CD8-positive, alpha-beta T cell (primary cell): ENCODE measurements at places on chromosomes 3 and 15.

GRCh38 chr15:45101749-45102148, 12.2 kb downstream of the DUOX2 start:
- DNase-seq = no peak

DNA sequence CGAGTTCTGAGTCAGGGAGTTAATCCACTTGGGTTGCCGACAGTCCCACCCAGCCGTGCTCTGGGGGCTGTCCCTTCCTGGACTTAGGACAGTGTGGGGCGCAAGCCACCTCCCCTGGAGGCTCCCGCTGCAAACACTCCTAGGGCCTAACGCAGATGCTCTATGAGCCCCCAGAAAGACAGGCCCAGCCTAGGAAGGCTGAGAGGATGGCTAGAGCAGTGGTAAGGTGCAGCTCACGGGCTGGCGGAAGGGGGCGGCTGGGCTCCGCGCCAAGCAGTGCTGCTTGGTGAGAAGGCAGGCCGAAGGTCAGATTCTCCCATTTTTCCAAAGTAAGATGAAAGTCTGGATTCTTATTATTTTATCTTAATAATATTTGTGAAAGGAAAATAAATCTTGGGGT, 84.6 kb upstream of the ALDH1L1 start:
- DNase-seq = no peak

DNA sequence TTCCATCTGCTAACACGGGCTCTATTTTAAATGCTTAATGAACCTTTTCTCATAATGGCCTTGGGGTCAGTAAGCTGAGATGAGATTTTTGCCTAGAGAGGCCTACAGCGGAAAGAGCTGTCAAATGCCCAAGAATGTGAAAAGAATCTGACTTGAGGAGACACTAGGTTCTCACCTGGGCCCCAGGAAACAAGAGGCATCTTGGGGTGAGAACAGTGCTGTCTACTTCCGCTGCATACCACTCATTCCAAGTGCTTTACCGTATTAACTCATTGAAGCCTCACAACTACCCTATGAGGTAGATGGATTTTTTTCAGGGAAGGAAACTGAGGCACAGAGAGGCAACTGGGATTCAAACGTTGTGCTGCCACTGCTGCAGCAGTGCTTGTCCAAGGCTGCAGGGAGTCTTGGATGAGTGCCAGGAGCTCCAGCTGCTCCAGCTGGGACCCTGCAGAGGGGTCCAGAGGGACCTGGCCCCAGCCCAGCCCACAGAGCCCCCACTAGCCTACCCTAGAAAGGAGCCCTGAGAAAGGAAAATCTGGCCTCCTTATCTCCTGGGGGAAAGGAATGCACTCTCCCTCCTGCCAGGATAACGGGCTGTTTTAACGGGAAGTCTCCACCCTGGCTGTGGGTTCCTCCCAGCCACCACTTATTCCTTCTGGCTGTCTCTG, 68.4 kb downstream of the SLC12A8 start:
- no peak for DNase-seq

DNA sequence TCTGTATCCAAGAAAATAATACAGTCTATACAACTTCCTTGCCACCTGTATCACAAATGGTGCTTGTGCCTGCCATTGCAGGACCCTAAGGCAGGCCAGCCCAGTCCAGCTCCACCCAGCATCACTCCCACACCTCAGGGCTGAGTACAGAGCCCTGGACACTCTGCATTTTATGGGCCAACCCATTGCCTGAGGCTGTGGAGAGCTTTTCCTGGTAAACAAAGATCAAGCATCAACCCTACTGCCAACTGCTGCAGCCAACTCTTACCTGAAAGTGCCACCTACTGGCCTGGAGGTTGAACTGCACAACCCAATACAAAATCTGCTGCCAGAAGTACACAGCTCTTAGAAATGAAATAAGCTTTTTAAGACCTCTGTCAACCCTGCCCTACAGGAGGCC, 1082.2 kb downstream of the NAALADL2 start:
- DNase-seq = no peak

GRCh38 chr3:99658274-99658673, 19.9 kb downstream of the COL8A1 start:
- no peak for DNase-seq

- no peak for DNase-seq
Measured at GRCh38 chr3:19471138-19471537, 322.8 kb downstream of the KCNH8 start.

GRCh38 chr3:62898530-62899496, 23.6 kb upstream of the CADPS start:
- no peak for DNase-seq

- DNase-seq = no peak
Measured at GRCh38 chr3:17678116-17678741, 64.2 kb downstream of the TBC1D5 start.

DNA sequence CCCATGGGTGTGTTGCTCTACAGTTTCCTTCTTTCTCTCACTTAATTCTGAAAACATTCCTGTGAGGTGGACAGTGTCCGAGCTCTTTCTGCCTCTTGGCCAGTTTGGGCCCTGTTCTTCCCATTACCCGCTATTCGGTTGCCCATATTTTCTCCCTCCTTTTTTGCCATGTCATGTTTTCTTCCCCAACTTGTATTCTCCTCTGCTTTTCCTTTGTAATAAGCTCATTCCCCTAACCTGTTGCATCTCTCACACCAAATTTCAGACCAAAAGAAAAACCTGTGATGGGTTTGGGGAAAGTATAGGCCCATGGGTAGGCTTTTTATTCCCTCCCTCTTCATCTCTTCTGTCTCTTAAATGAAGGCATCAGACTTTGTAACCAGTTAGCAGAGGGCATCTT, 30.5 kb downstream of the NKIRAS1 start:
- no peak for DNase-seq

- DNase-seq = no peak
Measured at GRCh38 chr3:152505926-152506325, 237.2 kb downstream of the MBNL1 start.

DNA sequence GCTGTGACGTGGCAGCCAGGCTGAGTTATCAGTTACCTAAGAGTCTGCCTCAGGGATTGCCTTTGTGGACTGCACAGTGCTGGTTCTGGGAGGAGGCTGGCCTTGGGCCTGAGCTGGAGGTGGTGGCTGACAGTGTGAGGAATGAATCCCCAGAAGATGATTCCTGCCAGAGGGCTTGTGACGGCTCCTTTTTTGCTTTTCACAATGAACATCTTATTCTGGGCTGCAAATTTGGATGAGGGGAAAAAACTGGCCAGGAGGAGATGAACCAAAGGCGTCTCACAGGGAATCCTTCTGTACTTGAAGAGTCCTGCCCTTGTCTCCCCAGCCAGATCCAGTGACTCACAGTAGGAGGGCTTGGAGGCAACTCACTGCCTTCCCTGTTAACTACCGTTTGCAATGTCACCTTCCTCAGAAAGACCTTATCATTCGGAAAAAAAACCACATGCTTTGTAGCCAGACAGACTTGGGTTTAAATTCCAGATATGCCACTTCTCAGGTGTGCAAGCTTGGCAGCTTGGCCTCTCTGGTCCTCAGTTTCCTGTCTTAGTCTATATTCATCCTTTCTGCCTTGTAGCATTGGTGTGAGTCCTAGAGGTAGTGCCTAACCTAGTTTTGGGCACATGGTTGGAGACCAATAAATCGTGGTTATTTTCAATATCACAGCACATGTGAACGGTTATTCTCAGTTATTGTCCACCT, 19.1 kb downstream of the ST6GAL1 start:
- no peak for DNase-seq

DNA sequence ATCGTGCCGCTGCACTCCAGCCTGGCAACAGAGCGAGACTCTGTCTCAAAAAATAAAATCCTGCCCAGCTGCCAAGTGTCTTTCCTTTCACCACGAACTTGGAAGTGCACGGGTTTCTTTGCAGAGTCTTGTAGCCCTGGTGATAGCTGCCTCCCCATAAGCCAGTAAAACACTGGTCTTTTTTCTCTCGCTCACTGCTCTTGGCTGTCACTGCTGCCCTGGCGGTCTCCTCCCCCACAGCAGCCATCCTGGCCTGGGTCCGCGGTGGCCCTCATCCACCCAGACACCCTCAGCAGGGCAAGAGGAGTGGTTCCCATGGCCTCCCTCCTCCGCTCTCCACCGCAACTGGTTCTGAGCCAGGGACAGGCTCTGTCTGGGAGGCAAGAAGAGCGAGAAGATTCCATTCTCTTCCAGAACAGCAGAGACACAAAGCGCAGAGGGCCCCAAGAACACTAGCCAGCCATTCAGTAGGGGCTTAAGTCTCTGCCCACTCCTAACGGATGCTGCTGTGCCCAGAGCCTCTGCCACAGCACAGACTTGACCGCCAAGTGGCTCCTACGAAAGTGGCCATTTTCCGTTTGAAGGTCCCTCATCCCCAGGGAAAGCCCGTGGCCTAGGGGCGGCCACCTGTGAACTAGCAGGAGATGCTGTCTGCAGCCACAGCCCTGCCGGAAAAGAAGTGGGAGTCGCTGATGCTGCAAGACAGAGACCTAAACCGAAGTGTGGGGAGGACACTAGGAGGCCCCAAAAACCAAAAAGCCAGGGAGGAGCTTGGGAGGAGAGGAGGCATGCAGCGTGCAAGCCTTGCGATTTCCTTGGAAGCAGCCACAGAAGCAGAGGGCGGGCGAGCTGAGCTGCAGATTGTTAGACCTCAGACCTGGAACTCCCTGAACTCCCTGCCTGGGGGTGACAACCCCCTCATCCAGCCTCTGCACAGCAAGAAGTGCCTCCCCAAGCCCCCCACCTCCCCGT, 44.1 kb downstream of the KLHL25 start:
- no peak for DNase-seq
